Activated CD8-positive, alpha-beta T cell treated with anti-CD3 and anti-CD28 coated beads, Interleukin-2, amount 10 ng/mL, durations not matched to agents 7 days and 5 days (primary cell): ENCODE measurements at places on chromosomes 5 and 9. TPM values are rescaled to one million over a fixed set of nuclear protein-coding genes. Genes with fewer than 3 reads are reported as not detected.

GRCh38 chr5:15966651-15967050, 212.9 kb downstream of the MARCHF11 start:
- H3K27me3 ChIP-seq = no peaks in the 10 kb centered on the region
- no peak overlapping the region for H3K4me3 ChIP-seq
- no peak for DNase-seq
- no peak overlapping the region for H3K27ac ChIP-seq
- no peaks in the 10 kb centered on the region for H3K4me1 ChIP-seq
- no peaks in the 10 kb centered on the region for H3K36me3 ChIP-seq

GRCh38 chr5:65126542-65127069, 355.1 kb downstream of the ADAMTS6 start:
- no peak overlapping the region for H3K27ac ChIP-seq
- no peak for DNase-seq
- no peak overlapping the region for H3K4me3 ChIP-seq
- no peaks in the 10 kb centered on the region for H3K4me1 ChIP-seq

Gene SERF1A
- 4.6 TPM for total RNA-seq

Gene CYFIP2
- 512 TPM for total RNA-seq

GRCh38 chr5:142938266-142938880, 168.2 kb downstream of the ARHGAP26 start:
- H3K27me3 ChIP-seq = no peaks in the 10 kb centered on the region
- H3K36me3 ChIP-seq = peaks cover 22% of the 10 kb centered on the region
- no peak overlapping the region for H3K27ac ChIP-seq
- no peak overlapping the region for H3K4me3 ChIP-seq

- H3K27me3 ChIP-seq = no peaks in the 10 kb centered on the region
- H3K36me3 ChIP-seq = peaks cover 24% of the 10 kb centered on the region
- H3K4me1 ChIP-seq = peaks cover 7% of the 10 kb centered on the region
- H3K27ac ChIP-seq = no peak overlapping the region
- DNase-seq = no peak
Observed at GRCh38 chr5:40775085-40775845, 19.5 kb upstream of the TTC33 start.

DNA sequence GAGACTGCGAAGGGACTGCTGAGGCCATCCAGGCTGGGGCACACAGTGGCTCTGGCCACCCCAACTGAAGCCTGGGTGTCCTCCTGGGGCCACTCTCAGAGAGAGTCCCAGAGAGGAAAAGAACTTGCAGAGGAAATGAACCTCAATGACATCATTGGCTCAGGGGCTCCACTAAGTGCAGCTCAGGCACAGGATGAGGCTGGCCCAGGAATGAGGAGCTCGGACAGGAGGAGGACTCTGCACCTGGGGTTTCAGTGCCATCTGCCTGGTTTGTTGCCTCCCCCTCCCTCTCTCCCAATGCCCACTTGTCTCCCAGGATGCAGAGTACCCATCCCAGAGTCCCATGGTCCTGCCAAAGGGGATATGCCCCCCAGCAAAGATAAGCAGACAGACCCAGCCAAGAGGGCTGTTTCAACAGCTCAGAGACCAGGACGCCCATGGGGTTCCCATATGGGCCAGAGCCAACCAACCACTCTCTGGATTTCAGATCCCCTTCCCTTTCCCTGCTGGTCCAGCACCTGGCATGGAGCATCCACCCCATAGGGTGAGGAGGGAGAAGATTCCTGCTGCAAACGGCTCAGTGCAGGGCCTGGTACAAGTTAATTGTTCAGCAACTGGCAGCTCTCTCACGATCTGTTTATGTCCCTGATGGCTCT, 26.9 kb upstream of the OLFM1 start:
- H3K36me3 ChIP-seq = no peaks in the 10 kb centered on the region
- H3K27ac ChIP-seq = no peak overlapping the region
- no peak overlapping the region for H3K4me3 ChIP-seq

DNA sequence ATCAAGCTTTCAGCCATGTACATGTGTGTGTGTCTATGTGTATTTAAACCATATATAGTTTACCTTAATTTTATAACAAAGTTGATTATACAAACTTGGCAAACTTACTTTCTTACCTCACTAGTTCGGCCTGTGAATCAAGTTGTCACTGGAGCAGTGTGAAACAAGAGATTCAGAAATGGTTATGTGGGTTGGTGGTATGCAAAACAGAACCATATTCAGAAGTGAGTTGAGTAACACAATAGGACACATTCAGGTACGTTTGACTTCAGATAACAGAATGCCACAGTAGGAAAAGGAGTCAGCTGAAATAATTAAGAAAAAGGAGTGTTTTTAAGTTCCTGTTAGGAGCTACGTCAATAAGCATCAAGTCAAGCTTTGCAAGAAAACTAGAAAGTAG, 21.5 kb downstream of the XPA start:
- H3K27ac ChIP-seq = no peak overlapping the region
- DNase-seq = no peak
- no peaks in the 10 kb centered on the region for H3K27me3 ChIP-seq
- H3K4me1 ChIP-seq = no peaks in the 10 kb centered on the region
- no peak overlapping the region for H3K4me3 ChIP-seq
- H3K36me3 ChIP-seq = peaks cover 70% of the 10 kb centered on the region

GRCh38 chr5:146313027-146313426, 25.6 kb upstream of the POU4F3 start:
- H3K4me3 ChIP-seq = no peak overlapping the region
- H3K4me1 ChIP-seq = peaks cover 8% of the 10 kb centered on the region
- no peaks in the 10 kb centered on the region for H3K36me3 ChIP-seq
- peak; percentile 22 for DNase-seq
- H3K27ac ChIP-seq = no peak overlapping the region
- peaks cover 16% of the 10 kb centered on the region for H3K27me3 ChIP-seq

DNA sequence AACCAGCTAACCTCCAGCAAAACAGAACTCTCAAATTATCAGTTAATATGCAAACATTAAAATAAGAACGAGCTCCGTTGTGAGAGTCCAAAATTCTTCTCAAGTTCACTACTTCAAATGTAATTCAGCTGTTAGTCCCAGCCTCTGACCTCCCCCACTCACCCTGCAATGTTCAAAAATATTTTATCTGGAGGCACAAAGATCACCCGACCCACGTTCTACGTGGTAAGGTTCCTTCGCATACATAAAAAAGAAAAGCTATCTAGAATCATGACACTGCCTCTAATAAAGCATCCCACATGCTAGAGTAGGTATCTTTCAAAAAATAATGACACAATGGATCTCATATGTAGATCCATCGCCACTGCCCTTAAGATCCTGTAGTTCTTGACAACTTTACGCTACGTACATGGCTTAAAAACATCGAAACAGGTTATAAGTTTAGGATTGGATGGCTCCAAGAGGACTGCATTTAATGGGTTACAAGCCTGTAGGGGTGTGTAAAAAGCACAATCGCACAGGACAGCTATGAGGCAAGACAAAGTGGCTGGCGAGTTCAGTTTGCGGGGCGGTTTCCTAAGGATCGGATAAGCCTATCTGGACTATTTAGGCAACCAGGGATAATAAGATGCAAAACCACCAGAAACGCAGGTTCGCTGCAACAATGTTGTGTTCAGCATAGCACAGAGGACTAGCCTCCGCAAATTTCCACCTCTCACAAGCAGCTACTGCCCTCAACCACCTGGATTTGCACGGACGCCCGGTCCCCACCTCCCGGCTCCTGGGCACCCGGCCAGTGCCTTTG, 969 bp downstream of the CLK4 start:
- peaks cover 26% of the 10 kb centered on the region for H3K36me3 ChIP-seq
- peaks cover 3% of the 10 kb centered on the region for H3K27me3 ChIP-seq
- H3K4me1 ChIP-seq = peaks cover 29% of the 10 kb centered on the region

DNA sequence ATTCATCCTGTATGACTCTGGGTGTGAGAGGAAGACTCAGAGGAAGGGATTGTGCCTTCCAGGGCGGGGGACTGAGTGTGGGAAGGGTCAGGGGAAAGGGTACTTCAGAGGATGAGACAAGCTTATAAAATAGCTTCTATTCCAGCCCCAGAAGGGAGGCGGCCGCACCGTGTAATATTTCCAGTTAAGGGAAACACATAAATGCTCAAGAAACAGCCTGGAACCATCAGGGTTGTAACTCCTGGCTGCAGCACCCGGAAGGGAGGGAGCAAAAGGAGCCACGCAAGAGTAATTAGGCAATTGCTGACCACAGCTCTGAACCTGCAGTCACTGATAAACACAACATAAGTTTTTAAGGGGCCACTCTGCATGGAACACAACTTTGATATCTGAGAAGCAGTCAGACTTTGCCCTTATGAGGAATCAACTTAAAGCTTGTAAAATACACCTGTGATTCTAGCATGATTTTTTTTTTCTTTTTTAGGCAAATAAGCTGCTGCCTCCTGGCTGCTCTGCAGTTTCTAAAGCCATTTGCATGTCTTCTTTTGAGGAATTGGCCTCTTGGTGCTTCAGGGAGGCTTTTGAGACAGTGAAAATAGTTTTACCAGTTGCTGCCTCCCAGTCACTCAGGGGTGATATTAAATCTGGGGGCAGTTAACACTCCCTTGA, 382.7 kb downstream of the ENC1 start:
- no peak overlapping the region for H3K27ac ChIP-seq
- peaks cover 6% of the 10 kb centered on the region for H3K27me3 ChIP-seq
- no peaks in the 10 kb centered on the region for H3K4me1 ChIP-seq
